ENCODE measurements at places on chromosomes 4 and X.

- DNase-seq: no peak
These were observed 10.6 kb downstream of the SULT1E1 start for GRCh38 chr4:69849297-69849696.

DNA sequence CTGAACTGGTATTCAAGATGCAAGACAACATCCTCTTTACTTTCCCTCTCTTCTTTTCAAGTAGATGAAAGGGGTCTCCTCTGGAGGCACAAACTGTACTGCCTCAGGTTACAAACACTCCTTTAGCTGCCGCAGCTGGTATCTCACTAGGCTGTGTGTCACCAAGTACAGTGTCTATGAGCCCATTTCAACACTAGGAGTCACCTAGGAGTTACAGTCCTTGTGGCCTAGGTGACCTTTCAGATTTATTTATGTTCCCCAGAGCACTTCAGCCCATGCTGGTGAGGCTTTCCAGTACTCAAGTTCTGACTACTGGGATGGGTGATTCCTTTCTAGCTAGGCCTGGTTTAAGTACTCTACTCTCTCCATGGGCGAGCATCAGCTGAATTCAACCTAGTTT, 32.4 kb upstream of the TMLHE start:
- DNase-seq: no peak

- DNase-seq: peak; percentile 87
These were observed 29.9 kb downstream of the UPRT start for GRCh38 chrX:75303795-75304194.

DNA sequence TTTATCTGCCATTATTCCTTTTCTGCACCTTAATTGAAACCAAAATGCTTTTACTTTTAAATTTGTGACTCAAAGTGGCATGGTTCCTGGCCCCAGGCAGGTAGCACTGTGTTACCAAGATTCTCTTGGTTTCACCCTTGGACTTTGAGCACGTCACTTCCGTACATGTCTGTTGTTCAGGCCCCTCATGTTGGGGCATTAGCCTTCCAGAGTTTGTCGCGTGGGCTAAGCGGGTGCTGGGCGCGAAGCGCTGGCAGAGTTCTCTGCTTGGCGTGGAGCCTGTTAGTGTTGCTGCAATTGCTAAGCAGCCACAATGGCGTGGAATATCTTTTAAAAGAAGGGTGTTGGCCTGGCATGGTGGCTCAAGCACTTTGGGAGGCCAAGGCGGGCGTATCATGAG, 14.0 kb upstream of the TADA2B start:
- DNase-seq: no peak

GRCh38 chr4:125624951-125625350, 310.2 kb downstream of the FAT4 start:
- no peak for DNase-seq

- peak; percentile 32 for DNase-seq
These were observed 64.3 kb upstream of the GPR174 start for GRCh38 chrX:79080141-79080540.

GRCh38 chr4:48558819-48559218, 68.8 kb downstream of the ZAR1 start:
- DNase-seq: no peak

GRCh38 chr4:47640911-47641310, 155.8 kb downstream of the ATP10D start:
- DNase-seq: no peak

GRCh38 chr4:179855469-179855868, 2387.7 kb upstream of the TENM3 start:
- DNase-seq: no peak

DNA sequence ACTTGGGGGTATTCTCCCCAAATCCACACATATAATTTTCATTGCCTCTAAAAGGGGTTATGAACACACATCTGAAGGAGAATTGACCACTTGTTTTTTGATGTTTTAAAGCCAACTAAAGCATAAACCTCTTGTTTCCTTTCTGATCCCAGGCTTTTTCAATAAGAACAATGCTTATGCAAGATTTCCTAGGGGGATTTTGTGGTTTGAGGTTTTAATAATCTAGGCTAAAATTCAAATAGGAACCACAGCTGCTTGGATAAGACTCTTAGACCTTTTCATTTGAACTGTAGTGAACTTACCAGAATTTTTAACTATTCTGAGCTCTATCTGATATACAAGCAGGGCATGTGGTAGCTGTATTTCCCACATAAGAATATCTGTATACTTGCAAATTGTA, 651.1 kb downstream of the ANKRD50 start:
- DNase-seq: peak; percentile 87

- DNase-seq: no peak
These were observed 92.3 kb upstream of the DCLK2 start for GRCh38 chr4:149985981-149986380.
